ENCODE measurements at places on chromosomes 1 and 21.

- DNase-seq = no peak
Observed at GRCh38 chr1:233357595-233358397, 30.3 kb downstream of the MAP3K21 start.

GRCh38 chr1:226433341-226433720 is 25.4 kb upstream of the PARP1 start:
- DNase-seq = no peak

GRCh38 chr1:94160811-94161210 is 39.9 kb upstream of the ABCA4 start:
- no peak for DNase-seq

DNA sequence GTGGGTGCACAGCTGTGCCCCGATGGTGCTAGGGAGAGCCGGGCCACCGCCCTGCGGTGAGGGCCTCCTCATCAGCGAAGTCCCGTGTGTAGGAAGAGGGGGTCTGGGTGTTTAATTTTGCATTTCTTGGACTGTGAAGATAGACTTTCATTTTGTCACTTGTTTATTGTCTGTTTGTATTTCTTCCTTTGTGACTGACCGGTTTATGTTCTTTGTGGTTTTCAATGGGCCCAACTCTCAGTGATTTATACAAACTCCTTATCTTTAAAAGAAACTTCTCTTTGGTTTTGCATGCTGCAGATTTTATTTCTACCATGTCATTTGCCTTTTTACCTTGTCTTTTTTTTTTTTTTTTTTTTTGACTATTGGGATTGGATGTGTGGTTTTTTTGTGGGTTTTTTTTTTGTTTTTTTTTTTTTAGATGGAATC is 65.1 kb downstream of the COL18A1 start:
- no peak for DNase-seq

- DNase-seq = no peak
Observed at GRCh38 chr1:113072141-113072756, 749 bp upstream of the LRIG2 start.

All from activated CD4-positive, alpha-beta T cell treated with anti-CD3 and anti-CD28 coated beads, Interleukin-2, amount 50 U/mL, for 1 hour (primary cell).